Activated CD8-positive, alpha-beta memory T cell treated with anti-CD3 and anti-CD28 coated beads for 24 hours (primary cell): ENCODE measurements at places on chromosomes 6 and 20.

GRCh38 chr6:109892451-109893435 lies 85.4 kb upstream of the GPR6 start:
- no peak for DNase-seq

DNA sequence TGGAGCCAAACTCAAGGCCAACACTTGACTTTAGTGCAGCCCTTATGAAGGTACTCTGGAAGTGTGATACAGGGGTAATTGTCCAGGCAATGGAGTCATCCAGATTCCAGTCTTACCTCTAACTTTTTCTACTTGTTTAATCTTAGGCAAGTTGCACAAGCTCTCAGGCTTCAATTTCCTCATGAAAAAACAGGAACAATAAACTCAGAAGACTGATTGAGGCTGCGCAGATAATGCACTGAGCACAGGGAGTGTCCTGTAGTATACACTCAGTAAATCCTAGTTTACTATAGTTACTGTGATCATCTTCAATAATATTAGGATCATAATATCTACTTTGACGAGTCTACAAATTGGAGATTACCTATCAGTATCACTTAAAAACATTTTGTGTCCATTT lies 127.5 kb upstream of the SMLR1 start:
- DNase-seq: no peak

- DNase-seq: no peak
Observed at GRCh38 chr6:7959453-7959852, 48.9 kb upstream of the TXNDC5 start.

GRCh38 chr20:50252701-50253100 lies 62.1 kb downstream of the CEBPB start:
- no peak for DNase-seq

GRCh38 chr6:30931969-30932645 lies at the start of gene SFTA2:
Gene SFTA2 (minus strand): TSS chr6:30932170. CDS start chr6:30932096, 74 bp downstream.
- no peak for DNase-seq

- no peak for DNase-seq
Observed at GRCh38 chr6:112827793-112828192, 480.7 kb downstream of the RFPL4B start.

DNA sequence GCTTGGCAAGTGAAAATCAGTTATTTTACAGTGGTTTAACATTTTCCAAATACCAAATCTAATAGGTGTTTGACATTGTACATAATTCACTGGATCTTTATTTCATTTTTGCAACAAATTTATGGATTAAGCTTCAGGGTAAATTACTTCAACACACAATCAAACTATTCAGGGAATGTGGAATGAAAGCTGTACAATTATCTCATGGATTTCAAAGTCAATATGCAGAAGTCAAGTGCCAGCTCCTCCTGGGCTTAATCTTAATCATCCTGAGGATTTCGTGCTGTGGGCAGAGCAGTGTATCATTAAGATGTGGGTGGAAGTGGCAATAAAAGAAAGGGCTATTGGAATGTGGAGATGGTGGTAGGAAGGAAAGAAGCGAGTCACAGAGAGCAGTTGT lies 548.8 kb downstream of the COL12A1 start:
- DNase-seq: no peak

GRCh38 chr6:153123801-153124200 lies 7.3 kb downstream of the RGS17 start:
- DNase-seq: no peak

DNA sequence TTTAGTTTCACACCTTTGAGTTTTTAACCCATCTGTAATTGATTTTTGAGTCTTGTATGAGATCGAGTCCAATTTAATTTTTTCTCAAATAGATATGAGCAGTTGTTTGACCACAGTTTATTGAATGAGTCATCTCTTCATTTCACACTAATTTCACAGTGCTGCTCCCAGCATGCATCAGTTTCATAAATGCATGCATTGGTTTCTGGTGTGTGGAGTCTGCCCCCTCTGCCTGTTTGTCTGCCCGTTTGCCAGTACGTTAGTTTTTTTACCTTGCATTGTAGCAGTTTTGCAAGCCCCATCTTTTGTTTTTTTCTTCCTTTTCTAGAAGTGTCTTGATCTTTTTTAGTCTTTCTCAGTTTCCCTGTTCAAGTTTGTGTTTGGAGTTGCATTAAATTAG lies 11.9 kb downstream of the SLX4IP start:
- DNase-seq: peak; percentile 64

DNA sequence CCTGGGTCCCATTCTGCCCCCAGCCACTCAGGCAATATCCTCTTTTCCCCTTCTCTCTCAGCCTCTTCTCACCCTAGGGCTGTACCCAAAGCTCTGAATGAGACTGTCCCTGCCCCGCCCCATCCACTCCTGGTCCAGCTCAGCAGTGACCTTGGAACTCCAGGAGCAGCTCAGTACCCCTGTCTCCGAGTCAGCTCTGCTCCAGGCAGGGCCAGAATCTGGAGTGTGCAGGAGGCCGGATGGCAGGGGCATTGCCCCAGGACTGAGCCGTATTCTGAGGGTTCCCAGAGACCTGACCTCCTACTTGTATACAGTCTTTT lies 2.0 kb upstream of the RAET1G start:
- DNase-seq: no peak

DNA sequence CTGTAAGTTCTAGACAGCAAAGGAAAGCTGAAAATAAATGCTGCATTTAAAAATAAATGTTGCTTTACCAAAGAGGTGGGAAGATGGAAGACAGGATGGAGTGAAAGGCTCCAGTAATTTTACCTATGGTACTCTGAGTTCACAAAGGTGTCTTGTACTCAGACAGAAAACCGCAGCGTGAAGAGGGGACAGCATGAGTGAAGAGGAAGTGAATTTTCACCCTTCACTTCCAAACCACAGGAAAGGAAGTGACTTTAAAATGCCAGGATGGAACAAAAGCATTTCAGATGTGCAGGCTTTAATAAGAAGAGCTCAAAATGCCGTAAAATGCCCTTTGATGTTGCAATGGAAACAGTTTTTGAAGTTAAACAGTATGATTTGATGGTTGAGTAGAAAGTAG lies 91.2 kb upstream of the TINAG start:
- DNase-seq: no peak

DNA sequence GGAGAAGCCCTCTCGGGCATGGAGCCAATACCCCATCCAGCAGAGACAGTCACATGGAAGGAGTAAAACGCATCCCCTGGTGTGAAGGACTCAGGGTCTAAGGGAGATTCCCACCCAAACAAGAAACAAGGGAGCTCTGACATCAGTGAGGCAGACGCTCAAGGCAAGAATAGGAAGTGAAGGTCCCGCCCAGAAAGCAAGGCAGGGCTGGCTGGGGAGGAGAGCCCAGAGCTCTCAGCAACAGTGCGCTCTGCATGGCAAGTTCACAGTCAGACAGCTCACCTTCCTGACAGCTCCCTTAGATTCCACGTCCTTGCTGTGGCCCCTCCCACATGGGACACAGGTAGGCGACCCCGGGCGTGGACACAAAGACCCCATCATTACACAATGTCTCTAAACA lies 85.6 kb downstream of the TTLL2 start:
- no peak for DNase-seq

- no peak for DNase-seq
Observed at GRCh38 chr6:37558168-37558567, 58.5 kb upstream of the CCDC167 start.

DNA sequence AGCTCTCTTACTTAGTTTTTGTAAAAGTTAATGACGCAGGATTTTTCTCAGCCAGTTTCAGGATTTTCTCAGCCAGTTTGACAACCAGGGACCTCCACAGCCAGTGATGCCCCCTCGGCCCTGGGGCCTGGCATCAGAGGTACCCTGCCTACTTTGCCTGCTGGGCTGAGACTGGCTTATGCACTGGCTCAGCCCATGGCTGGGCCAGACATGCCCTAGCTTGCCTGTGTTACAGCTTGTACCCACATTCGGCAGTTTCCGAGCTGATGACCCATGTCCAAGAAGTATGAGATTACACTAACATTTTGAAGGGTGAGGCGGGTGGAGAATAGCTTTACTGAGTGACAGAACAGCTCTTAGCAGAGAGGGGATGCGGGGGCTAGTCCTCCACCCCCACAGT lies 406.1 kb upstream of the HSF2 start:
- DNase-seq: no peak

- DNase-seq: no peak
Observed at GRCh38 chr6:144729502-144729901, 444.4 kb downstream of the UTRN start.

DNA sequence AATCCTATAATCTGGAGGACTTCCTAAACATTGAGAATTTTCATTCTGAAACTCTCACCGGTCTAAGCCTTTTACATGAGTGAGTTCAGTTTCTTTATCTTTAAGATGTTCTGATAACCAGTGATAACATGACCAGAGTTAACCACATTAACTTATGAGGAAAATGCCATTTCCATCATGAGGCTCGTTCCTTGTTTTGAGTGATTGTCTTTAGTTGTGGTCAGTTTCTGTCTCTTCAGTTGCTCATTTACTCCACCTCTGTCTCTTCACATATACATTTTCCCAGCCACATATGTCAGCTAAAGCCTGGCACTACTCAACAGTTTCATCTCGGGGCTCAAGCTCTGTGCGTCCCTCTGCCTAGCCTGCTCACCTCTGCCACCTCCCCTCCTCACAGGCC lies 70.4 kb downstream of the JAG1 start:
- no peak for DNase-seq

DNA sequence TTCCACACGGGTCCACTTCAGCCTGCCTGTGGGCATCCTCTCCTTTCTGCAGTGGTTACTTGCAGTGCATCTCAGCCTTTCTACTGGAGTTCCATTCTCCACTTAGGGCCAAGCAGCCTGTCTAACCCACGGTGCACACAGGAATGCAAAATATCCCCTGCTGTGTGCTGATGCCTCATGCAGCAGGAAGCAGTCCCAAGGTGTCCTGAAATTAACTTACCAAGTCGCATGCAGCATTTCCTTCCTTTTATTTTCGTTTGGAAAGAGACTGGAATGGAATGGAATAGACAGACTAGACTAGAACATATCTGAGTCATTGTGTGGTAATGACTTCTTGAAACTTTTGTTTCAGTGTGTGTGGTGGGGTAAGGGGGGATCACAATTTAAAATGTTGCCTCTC lies 25.9 kb upstream of the FOXQ1 start:
- DNase-seq: no peak

DNA sequence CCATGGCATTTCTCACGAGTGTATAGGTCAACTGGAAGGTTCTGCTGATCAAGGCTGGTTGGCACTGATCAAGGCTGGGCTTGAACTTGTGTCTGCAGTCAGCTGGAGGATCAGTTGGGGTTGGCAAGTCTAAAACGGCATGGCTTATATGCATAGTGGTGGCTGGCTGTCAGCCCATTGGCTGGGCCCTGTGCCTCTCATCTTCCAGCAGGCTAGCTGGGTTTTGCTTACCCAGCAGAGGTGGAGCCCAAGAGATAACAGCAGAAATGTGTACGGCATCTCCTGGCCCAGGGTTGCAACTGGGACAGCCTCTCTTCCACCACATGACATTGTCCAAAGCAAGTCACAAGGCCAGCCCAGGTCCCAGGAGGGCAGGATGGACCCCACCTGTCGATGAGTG lies 158.2 kb downstream of the BMP7 start:
- DNase-seq: no peak

- DNase-seq: no peak
Observed at GRCh38 chr6:32983964-32984621, 15.7 kb downstream of the BRD2 start.

DNA sequence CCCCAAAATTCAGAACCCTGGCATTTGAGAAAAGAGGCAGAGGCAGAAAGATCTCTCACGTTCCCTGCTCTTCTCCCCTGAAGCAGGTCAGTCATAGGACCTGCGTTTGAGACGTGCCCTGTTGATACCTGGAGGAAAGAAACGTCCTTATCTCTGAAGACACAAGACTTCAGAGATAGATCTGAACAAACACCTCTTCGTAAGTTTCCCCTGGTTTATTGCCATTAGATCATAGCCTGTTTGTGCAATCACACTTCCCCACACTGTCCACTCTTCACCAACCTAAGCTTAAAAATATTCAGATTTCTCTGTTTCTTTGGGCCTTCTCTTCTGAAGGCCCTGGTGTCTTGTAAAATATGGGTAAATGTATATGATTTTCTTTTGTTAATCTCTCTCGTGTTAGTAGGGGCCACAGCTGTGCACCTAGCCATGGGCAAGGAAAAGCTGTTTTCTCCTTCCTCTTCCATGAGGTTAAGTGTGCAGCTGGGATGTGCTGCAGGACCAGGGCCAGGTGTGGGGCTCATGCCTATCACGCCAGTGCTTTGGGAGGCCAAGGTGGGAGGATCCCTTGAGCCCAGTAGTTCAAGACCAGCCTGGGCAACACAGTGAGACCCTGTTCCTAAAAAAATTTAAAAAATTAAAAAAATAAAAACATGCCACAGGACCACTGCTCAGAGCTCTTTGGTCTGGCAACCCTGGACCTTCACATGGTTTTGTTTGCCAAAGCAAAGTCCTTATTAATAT lies 4.7 kb upstream of the SLC22A2 start:
- no peak for DNase-seq

GRCh38 chr6:149200282-149200945 lies 117.1 kb upstream of the TAB2 start:
- no peak for DNase-seq

GRCh38 chr6:112209131-112209530 lies 45.2 kb downstream of the LAMA4 start:
- no peak for DNase-seq

DNA sequence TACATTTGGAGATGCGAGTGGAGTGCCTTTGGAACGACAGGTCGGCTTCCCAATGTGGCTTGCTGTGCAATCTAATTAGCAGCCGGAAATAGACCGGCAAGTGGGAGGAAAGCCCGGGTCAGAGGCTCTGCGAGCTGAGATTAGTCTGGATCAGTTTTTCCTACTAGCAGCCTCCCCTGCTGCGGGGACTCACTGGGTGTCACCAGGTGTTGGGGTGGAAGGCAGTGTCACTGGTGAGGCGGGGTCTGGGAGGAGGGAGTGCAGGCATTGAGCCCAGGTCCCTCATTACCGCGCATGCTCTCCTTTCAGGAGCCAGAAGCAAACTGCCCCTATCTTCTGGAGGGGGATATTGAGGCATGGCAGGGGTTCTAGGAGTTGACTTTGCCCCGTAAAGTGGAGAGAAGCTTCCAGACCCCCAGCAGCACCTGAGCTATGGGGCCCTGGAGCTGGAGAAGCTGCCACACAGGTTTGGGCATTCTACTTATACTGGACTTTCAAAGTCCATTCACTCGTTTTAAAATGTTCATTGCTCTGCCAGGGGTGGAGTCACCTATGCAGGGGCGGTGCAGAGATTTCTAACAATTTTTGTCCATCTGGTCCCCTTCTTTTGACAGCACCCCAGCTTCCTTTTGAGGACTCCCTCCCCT lies 11.0 kb downstream of the SULF2 start:
- no peak for DNase-seq

DNA sequence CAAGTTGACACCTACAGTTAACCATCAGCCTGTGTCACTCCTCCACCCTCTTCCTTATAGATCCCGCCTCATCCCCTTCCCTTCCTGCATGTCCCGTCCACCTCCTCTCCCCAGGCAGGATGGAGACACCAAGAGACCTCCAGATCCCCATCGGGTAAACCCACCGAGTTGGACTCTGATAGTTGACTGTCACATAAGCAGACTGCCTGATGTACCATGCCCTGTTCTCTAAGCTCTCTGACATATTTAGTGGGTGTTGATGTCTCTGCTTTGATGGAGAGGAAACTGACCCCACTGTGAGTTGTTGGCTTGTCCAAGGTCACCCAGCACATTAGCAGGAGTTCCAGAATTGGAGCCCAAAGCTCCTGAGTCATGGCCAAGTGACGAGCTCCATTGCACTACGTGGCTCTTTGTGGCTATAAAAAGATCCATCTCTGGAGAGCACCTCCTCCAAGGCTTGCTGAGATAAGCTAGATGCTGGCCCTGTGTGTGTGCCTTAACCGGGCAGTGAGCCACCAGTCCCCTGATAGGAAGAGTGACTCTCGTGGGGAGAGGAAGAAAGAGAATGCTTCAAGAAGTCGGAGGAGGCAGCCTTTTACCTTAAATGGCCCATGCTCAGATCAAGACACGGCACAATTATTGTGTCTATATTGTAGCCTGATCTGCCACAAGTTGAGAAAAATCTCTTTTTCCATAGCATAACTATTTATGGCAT lies 236.0 kb upstream of the ECI2 start:
- DNase-seq: peak; percentile 17
